ENCODE measurements at places on chromosomes 2 and 18. TPM values are rescaled to one million over a fixed set of nuclear protein-coding genes. Genes with fewer than 3 reads are reported as not detected.

DNA sequence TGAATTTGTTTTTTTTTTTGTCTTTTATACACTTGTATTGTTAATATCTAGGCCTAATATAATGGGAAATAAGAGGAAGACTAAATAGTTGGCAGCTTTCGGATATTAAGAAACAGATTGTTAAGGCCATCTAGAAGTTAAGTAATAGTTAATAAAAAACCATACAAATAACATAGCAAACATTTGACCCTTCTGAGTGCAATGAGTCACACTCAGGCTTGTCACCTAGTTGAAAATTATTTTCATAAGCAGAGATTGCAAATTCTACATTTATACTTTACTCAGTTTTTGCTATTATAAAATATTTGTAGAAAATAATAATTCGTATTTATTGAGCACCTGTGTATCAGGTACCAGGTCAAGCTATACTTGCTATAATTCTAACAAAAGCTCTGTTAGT lies 2.4 kb downstream of the NUP35 start:
- DNase-seq: no peak

Gene REG1B
- polyA plus RNA-seq: 1.7 TPM

Gene CBLN2
- 0.23 TPM for polyA plus RNA-seq

DNA sequence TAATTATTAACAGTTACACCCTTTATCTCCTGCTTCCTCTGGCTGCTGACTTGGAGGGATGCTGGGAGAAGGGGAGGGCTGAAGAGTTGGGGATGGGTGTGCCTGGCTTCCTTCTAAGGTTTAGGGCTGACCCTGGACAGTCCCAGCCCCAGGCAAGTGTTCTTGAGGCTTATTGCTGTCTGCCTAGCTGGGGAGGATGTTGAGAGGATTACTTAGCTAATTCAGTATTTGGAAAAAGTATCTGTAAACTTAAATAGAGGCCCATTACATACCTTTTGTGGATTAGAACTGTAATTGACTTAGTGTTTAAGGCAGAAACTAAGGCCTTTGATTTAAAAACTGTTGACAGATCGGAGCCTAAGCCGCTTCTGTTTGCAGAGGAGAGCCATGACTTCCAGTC lies 67.6 kb downstream of the AGAP1 start:
- DNase-seq: no peak

DNA sequence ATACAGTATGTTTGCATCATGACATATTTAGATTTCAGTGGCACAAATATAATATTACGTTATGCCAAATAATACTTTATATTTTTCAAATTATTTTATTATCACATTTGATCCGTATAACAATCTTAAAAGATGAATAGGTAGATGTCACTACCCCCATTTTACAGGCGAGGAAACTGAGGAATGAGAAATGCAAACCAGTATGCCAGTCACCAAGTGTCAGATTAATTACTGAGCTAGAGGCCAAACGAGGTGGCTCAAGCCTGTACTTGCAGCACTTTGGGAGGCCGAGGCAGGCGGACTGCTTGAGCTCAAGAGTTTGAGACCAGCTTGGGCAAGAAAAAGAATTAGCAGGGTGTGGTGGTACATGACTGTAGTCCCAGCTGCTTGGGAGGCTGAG lies 17.4 kb upstream of the YES1 start:
- DNase-seq: no peak

Gene CXCR2
- 0.77 TPM for polyA plus RNA-seq

Gene XIRP2
- not detected for polyA plus RNA-seq

DNA sequence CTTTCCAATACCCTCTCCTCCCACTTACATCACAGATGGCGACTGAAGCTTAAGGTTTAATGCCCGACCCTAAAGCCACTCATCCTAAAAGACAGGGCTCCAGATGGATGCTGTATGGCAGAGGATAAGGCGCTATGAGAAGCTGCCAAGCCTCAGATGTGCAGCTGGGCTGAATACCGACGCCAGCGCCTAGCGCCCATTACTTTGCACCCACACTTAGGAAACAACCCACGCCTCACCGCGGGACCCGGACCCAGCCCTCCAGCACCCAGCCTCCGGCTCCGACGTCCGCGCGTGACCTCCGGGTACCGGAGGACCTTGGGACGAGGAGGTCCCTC lies 335 bp downstream of the TRAK2 start:
- no peak for DNase-seq

GRCh38 chr2:57146951-57147350 lies 899.7 kb upstream of the VRK2 start:
- DNase-seq: no peak

Gene CRYGC
- not detected for polyA plus RNA-seq

GRCh38 chr2:75646090-75646582 lies 447 bp upstream of the MRPL19 start:
- DNase-seq: no peak

DNA sequence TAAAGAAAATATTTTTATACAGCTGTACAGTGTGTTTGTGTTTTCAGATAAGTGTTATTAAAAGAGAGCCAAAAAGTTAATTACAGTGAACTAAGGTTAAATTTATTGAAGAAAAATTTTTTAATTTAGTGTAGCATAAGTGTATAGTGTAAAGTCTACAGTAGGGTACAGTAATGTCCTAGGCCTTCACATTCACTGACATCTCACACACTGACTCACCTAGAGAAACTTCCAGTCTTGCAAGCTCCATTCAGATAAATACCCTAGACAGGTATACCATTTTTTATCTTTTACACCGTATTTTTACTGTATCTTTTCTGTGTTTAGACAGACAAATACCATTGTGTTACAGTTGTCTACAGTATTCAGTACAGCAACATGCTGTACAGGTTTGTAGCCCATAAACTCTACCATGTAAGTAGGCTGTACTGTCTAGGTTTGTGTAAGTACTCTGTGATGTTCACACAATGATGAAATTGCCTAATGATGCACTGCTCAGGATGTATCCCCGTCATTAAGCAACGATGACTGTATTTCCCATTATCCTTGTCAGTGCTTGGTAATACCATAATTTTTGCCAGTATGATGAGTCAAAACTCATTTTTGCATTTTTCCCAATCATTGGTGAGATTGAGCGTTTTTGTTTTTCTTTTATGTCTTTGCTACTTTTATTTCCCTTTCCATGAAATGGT lies 48.2 kb upstream of the B3GNT2 start:
- no peak for DNase-seq

- no peak for DNase-seq
Observed at GRCh38 chr2:218810256-218810655, 21.3 kb downstream of the PRKAG3 start.

DNA sequence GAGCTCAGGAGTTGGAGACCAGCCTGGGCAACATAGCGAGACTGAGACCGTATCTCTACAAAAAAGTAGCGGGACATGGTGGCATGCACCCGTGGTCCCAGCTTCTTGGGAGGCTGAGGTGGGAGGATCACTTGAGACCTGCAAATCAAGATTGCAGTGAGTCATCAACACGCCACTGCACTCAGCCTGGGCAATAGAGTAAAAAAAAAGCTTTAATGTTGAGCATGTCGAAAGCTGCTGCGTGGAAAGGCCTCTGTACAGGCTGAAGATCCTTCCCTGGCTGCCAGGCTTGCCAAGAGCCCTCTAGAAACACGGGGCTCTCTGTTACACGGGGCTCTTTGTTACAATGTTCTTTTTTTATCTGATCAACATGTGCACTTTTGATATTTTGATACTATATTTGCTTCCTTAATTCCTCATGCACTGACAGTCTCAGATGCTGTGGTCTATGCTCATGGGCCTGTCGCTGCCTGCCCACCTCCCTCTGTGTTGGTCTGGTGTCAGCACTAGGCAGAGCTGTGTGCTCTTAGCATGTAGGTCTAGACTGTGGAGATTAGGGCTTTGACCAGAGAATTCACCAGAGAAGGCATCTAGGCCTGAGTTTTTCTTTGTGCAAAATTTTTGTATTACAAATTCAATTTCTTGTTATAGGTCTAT lies 18.7 kb downstream of the CLK1 start:
- DNase-seq: no peak

GRCh38 chr2:44844651-44845270 lies 96.7 kb upstream of the SIX3 start:
- DNase-seq: no peak

Gene MYL1
- not detected for polyA plus RNA-seq

- no peak for DNase-seq
Observed at GRCh38 chr2:74712223-74713053, 58.4 kb downstream of the SEMA4F start.

GRCh38 chr2:101251844-101252407 lies 760 bp upstream of the CNOT11 start:
- no peak for DNase-seq

DNA sequence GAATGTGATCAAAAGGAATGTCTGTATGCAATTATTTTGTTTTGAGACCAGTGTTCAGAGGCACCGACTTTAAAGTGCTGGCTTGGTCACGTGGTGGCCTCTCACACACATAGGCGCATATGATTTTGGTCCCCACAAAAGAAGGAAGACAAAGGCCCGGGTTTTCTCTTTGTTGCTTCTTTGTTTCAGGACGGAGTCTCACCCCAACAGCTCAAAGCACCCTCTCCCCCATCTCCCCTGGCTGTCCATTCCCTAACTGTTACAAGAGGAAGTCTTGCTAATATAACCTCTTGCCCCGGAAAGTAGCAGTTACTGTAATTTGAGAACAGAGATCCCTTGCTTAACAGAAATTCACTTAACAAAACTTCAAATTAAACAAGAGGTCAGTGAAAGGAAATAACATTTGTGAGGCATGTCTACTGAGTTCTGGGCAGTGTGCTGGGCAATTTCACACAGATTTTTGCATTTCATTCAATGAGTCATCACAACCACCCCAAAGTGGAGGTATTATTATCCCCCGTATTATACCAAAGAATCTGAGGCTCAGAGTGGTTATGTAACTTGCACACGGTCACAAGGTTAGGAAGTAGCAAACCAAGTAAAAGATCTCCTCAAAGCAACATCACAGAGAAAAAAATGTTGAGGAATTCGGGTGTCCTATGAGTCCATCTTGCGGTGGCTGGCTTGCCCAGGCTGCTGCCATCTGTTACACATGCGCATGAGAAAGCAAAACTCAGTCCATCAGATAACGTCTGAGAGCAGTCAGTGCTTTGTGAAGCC lies 75.8 kb downstream of the SDC1 start:
- DNase-seq: no peak

Gene CCDC85A
- 4.1 TPM for polyA plus RNA-seq

DNA sequence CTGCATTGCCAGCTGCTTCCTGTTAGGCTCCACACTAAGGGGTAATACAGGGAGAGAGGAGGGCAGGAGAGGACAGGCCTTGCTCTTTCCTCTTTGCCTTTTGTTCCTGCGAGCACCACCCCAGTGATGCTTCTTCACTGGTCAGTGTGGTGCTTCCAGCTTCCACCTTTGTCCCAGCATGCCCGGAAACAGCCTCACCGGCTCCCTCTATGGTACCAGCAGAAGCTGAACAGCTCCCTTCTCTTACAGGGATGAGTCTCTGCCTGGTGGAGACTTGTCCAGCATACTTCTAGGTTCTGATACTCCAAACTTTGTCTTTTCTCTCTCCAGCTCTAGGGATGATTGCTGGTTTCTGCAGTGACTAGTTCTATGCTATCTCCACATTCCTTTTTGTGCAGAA lies 413.3 kb downstream of the TSN start:
- no peak for DNase-seq
